ENCODE measurements at places on chromosomes 2 and 18.

DNA sequence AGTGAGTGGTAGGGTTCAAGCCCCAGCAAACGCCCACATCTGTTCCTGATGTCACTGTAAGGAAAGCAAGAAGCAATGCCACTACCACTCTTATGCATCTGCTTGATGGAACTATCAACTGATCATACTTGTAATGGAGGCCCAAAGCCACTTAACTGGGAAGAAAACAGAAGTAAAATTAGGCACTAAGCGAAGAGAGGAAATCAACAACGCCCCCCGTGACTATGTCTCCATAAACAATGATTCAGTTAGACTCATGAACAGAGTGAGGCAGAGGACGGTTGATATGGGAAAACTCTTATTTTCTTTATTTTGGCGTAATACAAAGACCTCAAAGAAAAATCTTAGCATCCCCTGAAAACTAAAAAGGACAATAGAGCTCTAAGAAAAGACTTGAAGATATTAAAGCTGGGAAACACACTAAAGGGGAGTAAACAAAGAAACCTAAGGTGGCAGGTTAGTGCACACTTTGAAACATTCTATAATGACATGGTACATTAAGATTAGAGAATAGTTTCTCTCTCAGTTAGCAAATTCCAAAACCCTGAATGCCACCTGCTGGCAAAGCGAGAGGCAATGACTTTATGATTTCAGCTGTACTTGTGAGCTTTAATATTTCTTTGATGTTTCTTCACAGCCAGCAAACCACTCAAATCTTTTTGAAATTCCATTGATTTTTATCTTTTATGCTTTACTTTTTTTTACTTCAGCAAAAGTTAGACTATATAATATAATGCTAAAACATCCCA lies 86.5 kb downstream of the LRP2 start:
- no peak for DNase-seq

GRCh38 chr2:7133521-7133920 lies 216.3 kb downstream of the RNF144A start:
- DNase-seq: no peak

DNA sequence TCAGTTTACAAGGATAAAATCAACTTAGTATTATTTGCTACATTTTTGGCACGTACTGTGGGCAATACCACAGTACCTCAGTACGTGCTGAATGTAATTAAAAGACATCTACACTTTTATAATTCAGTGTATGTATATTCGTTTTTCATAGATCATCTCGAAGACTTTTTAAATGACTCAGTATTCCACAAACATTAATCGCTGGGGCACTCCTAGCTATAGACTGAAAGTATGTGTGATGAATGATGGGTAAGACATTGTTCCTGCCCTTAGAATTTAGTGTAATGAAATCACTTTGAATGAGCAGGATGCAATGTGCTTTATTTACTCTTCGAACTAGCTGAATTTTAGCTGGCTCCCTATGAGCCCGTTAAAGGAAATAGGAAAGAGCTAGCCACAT lies 245.6 kb upstream of the RASGRP3 start:
- DNase-seq: no peak

GRCh38 chr2:95004711-95005110 lies 20.8 kb upstream of the MAL start:
- no peak for DNase-seq

GRCh38 chr2:23653326-23653725 lies 268.3 kb downstream of the KLHL29 start:
- no peak for DNase-seq

DNA sequence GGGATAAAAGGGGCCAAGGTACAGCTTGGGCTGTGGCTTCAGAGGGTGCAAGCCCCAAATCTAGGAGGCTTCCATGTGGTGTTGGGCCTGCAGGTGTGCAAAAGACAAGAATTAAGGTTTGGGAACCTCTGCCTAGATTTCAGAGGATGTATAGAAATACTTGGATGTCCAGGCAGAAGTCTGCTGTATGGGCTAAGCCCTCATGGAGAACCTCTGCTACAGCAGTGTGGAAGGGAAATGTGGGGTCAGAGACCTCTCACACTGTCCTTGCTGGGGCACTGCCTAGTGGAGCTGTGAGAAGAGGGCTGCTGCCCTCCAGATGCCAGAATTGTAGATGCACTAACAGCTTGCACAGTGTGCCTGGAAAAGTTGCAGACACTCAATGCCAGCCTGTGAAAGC lies 880.6 kb upstream of the ID2 start:
- no peak for DNase-seq

GRCh38 chr2:153802671-153803070 lies 69.1 kb upstream of the GALNT13 start:
- DNase-seq: no peak

- DNase-seq: no peak
Measured at GRCh38 chr2:201697899-201698298, 545 bp downstream of the MPP4 start.
